Amniotic stem cell (primary cell): ENCODE measurements at places on chromosomes 2 and 18.
A peak's percentile ranks its signal among the peaks of the same experiment; 100 is the strongest.

- DNase-seq: no peak
Measured at GRCh38 chr2:80496346-80496745, 191.8 kb upstream of the LRRTM1 start.

GRCh38 chr2:229456091-229456490, 185.0 kb upstream of the PID1 start:
- no peak for DNase-seq

DNA sequence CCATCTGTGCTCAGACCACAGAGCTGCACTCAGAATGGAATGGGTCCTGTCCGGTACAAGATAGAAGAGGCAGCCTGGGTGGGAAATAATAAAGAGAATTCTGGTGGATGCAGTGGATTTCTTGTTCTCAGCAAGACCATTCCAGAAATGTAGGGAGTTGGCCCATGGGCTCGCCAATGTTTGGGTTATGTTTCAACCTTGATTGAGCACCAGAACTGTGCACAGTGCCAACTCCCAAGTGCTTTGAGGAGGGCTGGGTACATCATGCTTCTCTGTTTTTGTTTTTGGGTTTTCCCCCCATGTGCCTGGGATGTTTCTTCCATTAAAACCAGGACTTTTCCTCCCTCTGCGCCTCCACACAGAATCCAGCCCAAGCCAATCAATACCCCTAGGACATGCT, 304.1 kb downstream of the TNS1 start:
- no peak for DNase-seq

DNA sequence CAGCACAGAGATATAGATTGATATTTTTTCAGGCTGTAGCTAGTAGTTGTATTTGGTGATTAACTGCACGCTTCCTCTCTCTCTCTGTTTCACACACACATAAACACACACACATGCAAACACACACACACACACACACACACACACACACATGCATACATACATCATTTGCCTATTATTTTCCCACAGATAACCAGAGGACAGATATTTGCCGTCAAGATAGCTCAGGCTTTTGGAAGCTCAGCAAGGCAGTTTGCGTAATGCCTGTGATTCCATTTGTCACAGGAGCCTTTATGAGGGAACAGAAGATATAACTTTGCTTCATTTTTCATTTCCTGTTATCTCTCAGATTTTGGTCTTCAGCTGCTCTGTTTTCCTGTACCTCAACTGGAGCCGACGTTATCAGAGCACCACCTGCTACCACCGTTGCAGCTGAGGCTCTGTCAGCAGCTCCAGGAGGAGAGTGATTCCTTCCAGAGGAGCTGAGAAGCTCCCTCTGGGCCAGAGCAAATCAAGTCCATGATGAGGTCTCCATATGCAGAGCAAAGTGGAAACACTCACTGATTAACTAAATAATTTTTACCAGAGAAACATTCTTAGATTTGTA, 341.9 kb upstream of the PIK3C3 start:
- DNase-seq: no peak

- no peak for DNase-seq
Measured at GRCh38 chr2:175476948-175477347, 295.4 kb upstream of the ATP5MC3 start.

- DNase-seq: peak; percentile 48
Measured at GRCh38 chr2:120239488-120240287, 13.0 kb upstream of the RALB start.

DNA sequence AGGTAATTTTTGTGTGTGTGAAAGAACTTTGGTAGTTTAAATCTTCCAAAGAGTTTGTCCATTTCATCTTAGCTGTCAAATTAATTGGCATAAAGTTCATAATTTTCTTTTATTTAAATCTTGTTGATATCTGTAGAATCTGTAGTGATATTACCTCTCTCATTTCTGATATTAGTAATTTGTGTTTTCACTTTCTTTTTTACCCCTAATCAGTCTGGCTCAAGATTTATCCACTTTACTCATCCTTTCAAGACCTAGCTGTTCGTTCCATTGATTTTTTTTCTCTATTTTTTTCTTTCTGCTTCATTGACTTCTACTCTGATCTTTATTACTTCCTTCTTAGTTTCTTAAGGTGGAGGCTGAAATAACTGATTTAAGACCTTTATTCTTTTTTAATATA, 142.5 kb upstream of the OTX1 start:
- no peak for DNase-seq

DNA sequence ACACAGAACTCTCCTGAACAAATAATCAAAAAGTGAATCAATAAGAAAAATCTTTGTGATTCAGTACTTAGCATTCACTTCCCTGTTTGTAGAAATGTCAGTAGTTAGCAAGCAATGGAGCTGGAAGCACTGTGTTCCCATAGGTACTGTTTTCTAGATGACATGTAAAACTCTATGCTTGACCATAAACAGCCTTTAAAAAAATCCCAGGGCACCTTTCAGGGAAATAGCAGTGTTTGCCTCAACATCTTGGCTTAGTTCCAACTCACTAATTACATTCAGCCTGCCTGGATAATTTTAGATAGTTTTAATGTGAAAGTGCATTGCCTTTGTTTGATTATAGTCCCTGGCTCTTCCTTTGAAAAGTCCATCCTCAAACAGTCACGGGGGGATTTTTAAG, 721.8 kb downstream of the ERBB4 start:
- DNase-seq: no peak

DNA sequence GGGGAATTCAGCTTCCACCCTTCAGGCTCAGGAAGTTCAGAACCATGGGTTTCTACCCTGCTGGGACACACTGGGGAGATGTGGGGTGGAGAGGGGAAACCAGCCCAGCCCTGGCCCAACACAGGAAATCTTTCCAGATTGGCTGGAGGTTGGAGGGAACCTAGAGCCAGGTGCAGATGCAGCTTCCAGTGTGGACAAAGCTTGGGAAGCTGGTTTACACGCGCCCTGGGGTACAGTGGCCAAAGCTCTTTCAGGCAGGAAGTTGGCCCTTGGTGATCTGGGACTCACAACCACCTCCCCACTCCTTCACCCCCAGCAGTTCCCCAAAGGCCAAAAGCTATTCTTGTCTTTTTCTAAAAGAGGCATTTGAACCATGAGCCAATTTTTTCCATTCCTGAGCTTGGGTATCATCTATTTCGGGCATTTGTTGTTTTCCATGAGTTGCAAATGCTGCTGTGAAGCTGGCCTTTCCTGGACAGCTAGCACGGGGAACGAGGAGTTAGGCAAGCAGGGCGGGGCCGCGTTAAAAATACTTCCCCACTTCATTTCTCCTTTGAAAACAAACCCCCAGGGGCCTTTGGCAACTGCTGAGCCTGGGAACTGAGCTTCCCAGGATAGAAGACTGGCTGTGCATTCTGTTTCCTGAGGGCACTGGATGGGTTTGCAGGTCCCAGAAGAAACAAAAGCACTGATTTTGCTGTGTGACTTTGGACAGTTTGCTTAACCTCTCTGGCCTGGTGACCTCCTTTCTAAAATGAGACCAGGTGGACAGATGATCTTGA, 3.1 kb upstream of the ARID5A start:
- no peak for DNase-seq

DNA sequence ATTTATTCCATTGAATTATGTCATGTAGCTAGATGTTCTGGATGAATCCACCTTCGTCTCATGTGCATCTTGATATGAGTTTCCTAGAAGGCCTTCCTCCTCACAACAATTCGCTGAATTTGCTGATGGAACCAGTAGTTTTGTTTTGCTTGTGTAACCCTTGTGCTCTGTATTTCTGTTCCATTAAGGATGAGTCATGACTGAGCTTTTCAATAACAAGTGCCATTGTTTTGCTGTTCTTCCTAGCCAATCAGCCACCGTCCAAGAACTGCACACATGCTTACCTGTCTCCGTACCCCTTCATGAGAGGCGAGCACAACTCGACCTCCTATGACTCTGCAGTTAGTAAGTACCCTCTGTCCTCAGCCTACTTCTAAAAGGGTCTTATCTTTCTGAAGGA, 2.3 kb downstream of the TMEM182 start:
- DNase-seq: no peak

- DNase-seq: no peak
Measured at GRCh38 chr2:223822818-223823217, 14.6 kb downstream of the AP1S3 start.

- DNase-seq: no peak
Measured at GRCh38 chr2:127408807-127409099, 9.5 kb upstream of the PROC start.

DNA sequence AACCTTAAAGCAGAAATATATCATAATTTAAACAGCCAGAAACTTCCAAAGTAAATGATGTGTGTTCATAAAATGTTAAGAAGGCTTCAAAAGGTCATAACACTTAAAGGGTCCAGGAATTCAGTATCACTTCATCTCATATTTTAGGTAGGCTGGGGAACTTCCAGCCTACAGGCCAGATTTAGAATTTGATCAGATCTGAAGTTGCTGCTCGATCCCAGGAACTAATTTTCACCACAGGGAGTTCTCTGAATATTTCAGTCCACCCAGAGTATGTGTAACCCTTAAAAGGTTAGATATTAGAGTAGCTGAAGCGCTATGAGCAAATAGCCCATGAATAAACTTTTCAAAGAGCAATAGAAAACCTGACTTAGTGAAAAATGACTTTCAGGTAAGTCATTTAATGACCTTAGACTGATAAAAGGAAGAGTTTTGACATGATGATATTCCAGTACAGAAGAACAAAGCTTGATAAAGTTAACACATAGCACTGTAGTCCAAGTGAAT, 1.7 kb downstream of the WIPF1 start:
- no peak for DNase-seq
